ENCODE measurements at places on chromosomes 5 and 9.

GRCh38 chr5:92543201-92543600, 1037.8 kb downstream of the NR2F1-AS1 start:
- DNase-seq = no peak

DNA sequence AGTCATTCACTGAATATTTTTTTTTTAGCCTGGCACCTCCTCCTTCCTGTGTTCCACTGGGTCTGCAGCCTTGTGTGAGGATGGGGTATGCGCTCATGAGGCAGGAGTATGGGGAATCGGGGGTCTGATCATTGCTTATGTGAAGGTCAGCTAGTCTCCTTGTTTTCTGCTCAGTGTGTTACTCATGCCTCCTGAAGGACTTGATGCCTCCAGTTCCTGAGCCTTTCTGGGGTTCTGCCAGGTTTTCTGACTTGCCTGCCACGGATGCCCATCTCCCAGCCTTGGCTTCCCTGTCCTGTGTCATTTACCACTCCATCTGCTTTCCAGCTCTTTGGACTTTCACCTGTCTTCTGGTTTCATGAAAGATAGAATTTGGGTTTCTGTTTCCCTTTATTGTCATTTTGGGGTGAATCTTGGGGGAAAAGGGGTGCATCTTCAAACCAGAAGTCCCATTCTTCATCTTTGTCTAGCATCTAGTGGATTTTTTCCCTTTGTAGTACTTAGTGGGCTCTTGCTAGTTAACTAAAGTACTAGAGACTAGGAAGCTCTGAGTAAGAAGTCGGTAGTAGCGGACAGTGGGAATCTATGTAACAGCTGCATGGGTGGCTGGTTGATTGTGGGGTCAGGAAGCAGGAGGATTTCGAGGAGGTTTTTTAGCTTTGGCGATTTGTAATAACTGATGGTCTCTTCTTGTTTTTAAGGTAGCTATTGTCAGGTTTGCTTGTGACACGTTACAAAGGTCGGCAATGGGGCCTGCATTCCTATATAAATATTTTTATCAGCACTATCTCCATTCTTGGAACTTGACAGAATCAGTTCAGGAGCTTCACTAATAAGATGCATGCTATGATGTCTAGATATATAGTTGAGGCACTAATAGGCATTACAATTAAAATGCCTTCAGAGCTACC, 8.2 kb downstream of the OTULIN start:
- DNase-seq = peak; percentile 30

GRCh38 chr5:192970-193831, 1.9 kb downstream of the LRRC14B start:
- DNase-seq = no peak

DNA sequence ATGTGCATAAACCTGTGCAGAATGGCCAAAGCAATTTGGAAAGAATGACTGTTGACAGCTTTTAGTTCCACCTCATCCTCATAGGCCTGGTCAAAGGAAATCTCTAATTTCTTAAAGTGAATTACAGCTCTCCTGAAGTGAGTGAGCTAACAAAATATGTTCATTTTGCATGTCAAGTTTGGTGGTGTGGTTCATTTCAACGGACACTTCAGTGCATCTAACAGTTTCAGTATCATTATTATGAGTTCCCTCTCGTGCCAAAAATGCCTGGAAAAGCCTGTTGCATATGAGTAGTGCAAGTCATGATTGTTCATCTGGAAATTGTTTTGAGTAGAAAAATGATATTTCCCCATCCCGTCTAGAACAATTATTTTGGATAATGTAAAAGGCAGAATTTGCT, 53.2 kb upstream of the HMHB1 start:
- no peak for DNase-seq

- DNase-seq = no peak
These were observed 135.9 kb upstream of the LIFR start for GRCh38 chr5:38692346-38692745.

DNA sequence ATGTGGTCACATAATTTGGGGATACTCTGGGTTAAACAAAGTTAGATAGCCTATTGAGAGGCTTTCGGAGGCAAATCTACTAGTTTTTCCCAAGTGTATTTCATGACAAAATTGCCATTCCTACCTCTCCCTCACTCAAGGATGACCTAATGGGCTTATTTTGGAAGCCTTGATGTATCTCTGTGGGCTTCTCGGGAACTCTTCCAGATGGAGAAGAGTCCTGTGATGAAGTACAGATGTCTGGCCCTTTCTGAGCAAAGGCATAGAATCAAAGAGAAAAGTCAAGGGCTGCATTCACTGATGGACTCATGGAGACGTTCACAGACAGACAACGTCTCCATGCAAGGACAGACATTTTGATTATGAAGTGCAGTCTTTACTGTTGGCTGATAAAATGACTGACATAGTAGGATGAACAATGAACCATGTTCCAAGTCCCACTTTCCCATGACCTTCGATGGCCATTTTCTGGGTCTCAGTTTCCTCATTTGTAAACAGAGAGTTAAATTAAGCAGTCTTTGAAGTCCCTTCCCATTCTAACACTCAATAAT, 347.2 kb upstream of the CD180 start:
- DNase-seq = no peak

- no peak for DNase-seq
These were observed 39.5 kb upstream of the MAMDC2 start for GRCh38 chr9:70003901-70004714.

GRCh38 chr9:36818965-36819870, 214.8 kb downstream of the PAX5 start:
- peak; percentile 59 for DNase-seq

DNA sequence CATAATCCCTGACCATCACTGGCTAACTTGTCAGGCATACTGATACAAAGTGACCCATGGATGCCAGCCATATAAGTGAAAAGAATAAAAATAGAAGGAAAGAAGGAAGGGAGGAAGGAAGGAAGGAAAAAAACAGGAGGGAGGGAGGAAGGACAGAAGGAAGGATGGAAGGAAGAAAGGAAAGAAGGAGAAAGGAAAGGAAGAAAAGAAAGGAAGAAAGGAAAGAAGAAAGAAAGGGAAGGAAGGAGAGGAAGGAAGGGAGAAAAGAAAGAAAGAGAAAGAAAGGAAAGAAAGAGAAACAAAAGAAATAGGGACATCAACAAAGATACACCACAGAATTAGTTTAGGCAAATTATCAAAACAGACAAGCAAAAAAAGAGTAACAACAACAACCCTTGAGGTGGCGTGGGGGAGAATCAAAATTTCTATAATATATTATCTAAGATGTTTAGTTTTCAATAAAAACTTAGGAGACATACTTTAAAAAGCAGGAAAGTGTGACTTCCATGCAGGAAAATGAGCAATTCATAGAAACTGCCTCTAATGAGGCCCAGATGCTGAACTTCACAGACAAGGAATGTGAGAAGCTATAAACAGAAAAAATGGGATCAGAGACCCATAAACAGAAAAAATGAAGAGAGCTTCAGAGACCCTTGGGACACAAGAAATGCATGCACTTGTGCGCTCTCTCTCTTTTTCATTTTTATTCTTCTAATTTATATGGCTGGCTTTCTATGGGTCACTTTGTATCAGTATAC, 96.1 kb upstream of the NFIL3 start:
- no peak for DNase-seq

DNA sequence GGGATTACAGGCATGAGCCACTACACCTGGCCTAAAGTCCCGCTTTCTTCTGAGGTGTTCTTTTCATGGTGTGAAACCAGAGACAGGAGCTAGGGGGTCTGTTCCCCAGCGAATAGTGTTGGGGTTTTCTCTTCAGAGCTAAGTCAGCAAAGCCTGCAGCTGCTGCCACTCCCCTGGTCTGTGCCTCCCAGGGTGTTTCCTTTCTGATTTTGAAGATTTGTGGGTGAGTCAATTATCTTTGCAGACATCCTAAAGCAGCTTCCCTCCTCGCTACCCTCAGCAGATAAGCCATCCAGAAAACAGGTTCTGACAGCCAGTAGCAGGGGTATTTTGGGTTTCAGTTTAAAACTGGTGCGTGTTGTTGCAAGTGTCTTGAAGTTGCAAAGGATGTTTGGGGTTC, 72.0 kb upstream of the IQGAP2 start:
- peak; percentile 22 for DNase-seq

DNA sequence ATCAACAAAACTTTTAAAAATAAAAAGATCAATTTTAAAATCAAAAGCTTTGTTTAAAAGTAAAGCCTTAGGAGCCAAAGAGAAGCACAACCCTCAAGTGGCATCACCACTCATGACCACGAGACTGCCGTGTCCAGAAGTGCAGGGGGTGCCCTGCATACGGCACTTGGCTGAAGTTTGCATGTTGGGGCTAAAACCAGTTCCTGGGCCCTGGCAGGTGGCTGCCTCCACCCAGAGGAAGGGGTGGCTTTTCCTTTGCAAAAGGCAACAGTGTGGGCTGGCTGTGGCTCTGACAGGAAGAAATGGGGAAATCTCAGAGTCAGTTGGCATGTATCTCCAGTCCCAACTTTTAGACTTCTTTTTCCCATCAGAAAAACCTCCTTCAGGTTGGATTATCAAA, 15.3 kb downstream of the TRMO start:
- no peak for DNase-seq

GRCh38 chr5:6950860-6951259, 237.6 kb downstream of the TENT4A start:
- peak; percentile 29 for DNase-seq

DNA sequence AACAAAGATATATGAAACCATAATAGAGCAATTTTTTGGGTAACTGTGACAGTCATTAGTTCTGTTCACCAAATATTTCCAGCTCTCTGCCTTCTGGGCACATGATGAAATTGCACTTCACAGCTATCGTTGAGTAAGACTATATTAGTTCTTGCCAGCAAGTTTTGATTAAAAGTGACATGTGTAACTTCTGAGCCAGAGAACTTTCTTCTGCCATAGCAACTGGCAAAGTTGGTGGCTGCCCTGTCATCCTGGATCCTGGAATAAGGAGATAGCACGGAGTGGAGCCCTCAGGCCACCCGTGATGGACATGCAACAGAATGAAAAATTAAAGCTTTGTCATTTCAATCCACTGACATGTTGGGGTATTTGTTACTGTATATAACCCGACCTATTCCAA, 194.4 kb upstream of the VCAN start:
- no peak for DNase-seq
